Cardiac muscle cell (in vitro differentiated cells and primary cell): ENCODE measurements at places on chromosomes 5 and 9. TPM values are rescaled to one million over a fixed set of nuclear protein-coding genes. Genes with fewer than 3 reads are reported as not detected.

KIAA1191 gene
- 125 and 134 TPM in 2 replicates for polyA plus RNA-seq

PROB1 gene
- 15.2 and 20.5 TPM in 2 replicates for polyA plus RNA-seq

GABRA1 gene
- not detected in 2 replicates for polyA plus RNA-seq

CKMT2 gene
- polyA plus RNA-seq: 25.8 and 62.6 TPM in 2 replicates

TNFSF8 gene
- not detected in 2 replicates for polyA plus RNA-seq

GALNT12 gene
- 4.2 and 12.5 TPM in 2 replicates for polyA plus RNA-seq

CDO1 gene
- polyA plus RNA-seq: 14.5 and 16.1 TPM in 2 replicates

RPL37 gene
- polyA plus RNA-seq: 473 and 553 TPM in 2 replicates

STC2 gene
- polyA plus RNA-seq: 45.1 and 65.2 TPM in 2 replicates

ANXA1 gene
- polyA plus RNA-seq: 3.9 and 13.7 TPM in 2 replicates

LRRC70 gene
- 0.68 TPM in 1 of 2 replicates, not detected in the other for polyA plus RNA-seq

FOXD1 gene
- polyA plus RNA-seq: 0.28 TPM in 1 of 2 replicates, not detected in the other

GPX8 gene
- polyA plus RNA-seq: 68.5 and 71.1 TPM in 2 replicates

TGFBI gene
- polyA plus RNA-seq: 1.6 and 10.2 TPM in 2 replicates

ZNF622 gene
- 42.4 TPM in 2 replicates for polyA plus RNA-seq

SLC4A9 gene
- polyA plus RNA-seq: 0.06 TPM in 1 of 2 replicates, not detected in the other
